ENCODE measurements at places on chromosomes 11 and 22. TPM values are rescaled to one million over a fixed set of nuclear protein-coding genes. Genes with fewer than 3 reads are reported as not detected.

The SCGB2A2 gene
- not detected for total RNA-seq

The MMP26 gene
- total RNA-seq, result not detected

The TOM1 gene
- 46.2 TPM for total RNA-seq

The C11orf16 gene
- not detected for total RNA-seq

The CHRM1 gene
- 0.16 TPM for total RNA-seq

The EHF gene
- total RNA-seq, result not detected

The UBQLNL gene
- total RNA-seq, result 0.66 TPM

The OR9Q2 gene
- not detected for total RNA-seq

The SBF1 gene
- total RNA-seq, result 23.2 TPM

The P2RX6 gene
- 2.0 TPM for total RNA-seq

The INPPL1 gene
- 77.1 TPM for total RNA-seq

The CARD16 gene
- 11.6 TPM for total RNA-seq

The C11orf65 gene
- 0.66 TPM for total RNA-seq

The PLAAT5 gene
- total RNA-seq, result 3.9 TPM

The SPDYC gene
- not detected for total RNA-seq

The CCDC83 gene
- not detected for total RNA-seq

DNA sequence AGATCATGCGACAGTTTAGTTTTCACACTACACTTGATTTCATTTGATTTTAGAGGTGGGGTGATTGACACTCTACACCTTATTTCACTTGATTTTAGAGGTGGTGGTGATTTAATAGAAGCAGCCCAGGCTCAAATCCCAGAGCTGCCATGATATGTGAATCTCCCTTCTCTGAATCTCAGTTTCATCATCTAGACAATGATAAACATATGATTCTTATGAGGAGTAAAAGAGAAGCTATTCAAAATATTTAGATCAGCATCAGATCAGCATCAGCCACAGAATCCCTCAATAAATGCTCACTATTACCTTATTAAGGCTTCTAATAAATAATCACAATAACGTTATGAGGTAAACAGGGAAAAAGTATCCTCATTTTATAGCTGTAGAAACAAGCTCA lies 98.8 kb downstream of the MSANTD4 start:
- no peak for DNase-seq

DNA sequence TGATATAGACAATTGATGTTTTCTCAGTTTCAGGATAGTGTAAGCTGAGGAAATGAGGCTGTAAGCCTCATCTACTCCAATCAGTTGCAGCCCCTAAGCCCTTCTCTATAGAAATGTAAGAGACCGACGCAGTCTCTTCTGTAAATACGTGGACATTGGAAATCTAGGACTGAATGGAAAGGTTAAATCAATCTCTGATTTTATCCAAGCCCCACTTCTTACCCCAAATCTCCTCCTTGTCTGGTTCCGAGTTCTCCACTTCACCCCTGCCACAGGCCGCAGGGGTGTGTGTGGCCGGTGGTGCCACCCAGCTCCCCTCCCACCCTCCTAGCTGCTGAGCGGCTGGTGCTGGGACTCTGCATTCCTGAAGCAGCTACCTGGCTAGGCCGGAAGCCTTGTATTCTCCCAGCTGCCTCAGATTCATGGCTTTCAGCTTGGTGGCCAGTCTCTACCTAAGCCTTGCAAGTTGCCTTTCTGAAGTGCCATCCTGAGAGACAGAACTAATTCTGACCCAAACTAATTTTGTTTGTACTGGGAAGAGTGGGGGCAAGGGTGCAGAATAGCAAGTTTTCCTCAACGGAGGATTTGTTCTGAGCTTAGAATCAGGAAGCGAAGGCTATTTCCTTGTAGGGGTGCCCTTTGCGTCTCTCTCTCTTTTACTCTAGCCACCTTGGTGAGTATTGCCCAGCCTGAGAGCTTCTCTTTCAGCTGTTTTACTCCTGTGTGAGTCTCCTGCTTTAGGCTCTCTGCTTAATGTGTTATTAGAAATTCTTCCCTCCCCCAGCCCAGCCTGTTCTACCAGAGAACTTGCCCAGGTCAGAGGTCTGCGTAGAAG lies 749 bp downstream of the VWA5A start:
- peak; percentile 66 for DNase-seq

- DNase-seq, result no peak
These were observed 83.0 kb downstream of the TMPRSS5 start for GRCh38 chr11:113623114-113623513.

DNA sequence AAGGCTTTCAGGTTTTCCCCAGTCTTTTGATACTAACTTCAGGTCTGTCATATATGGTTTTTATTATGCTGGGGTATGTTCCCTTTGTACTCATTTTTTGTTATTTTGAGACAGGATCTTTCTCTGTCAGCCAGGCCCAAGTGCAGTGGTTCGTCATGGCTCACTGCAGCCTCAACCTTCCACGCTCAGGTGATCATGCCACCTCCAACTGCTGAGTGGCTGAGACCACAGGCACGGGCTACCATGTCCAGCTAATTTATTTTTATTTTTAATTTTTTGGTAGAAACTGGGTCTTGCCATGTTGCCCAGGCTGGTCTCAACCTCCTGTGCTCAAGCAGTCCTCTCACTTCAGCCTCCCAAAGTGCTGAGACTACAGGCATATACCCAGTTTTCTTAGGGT lies 50.6 kb upstream of the PDGFD start:
- DNase-seq, result no peak

GRCh38 chr11:130459521-130459920 lies 11.1 kb downstream of the ADAMTS15 start:
- DNase-seq, result no peak

DNA sequence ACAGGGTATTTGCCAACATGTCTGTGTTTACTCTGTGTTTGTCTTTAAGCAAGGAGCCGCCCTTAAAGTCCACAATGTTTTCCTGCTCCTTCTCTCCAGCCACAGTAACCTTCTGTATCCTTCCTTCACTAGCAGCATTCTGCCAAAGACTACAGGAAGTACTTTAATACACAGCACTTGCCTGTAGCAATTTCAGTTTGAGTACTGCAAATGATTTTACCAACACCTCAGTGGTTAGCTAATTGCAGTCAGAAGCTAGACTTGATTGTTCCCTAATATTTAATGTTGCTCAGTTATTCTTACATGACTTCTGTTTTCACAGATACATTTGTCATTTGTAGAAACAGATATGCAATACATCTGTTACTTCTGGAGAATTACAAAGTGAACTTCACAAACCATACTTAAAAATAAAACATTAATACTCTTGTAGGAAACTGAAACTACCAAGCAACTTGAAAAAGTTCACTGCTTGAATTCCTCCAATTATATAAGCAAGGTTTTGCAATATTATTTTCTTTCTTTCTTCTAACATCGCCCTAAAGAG lies 69.1 kb downstream of the FCHSD2 start:
- DNase-seq, result no peak

DNA sequence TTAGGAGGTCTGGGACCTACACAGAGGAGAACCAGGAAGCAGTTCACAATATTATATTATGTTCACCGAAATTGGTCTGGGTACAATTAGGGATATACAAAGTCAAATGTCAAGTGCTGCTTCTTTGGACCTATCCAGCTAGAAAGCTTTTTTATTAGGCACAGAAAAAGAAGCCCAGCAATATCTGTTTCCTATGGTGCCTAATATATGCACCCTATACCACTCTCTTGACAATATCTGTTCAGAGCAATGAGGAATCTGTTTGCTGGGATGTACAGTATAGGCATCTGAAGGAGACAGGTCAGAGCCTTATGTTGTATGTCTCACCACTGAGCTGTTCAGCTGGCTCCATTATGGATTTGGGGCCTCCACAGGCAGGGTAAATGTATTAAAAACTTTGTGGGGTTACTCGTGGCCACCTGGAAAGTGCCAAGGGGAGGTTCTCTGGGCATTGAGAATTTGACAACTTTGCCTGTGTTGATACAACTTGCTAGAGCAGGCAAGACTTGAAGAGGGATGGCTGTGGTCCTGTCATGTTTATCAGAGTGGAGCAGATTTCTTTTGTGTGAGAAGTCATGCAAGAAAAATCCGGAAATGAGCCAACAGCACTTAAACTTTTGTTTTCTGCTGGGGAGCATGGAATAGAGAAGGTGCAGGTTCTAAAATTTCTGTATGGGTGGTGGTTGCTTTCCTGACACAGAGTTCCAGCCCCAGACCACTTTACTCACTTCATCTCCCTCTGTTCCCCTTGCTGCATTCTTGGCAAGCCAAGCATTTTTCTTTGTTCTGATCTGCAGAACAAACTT lies 10.1 kb downstream of the STIM1 start:
- no peak for DNase-seq

- DNase-seq, result no peak
These were observed 3.2 kb upstream of the STK33 start for GRCh38 chr11:8597182-8597581.

DNA sequence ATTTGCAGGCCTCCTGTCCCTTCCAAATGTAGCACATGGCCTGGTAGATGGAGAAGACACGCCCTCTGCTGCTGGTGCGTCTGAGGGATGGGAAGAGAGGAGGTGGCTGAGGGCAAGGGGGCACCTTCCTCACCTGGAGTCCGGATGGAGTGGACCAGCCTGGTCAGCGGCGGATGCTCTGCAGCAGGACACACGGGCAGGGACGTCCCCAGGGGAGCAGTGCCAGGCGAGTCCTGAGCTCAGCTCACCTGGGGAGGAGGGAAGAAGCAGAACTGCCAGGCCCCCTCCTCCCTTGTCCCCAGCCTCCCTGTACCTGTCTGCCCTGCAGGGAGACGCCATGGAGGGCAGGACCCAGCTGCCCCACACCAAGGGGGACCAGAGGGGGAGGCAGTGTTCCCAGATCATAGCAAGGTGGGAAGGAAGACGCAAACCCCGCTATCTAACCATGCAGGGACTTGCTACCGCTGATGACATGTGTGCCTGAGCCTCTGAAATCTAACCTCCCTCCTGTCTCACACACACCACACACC lies 1495.9 kb downstream of the BRD1 start:
- DNase-seq, result no peak

- DNase-seq, result peak; percentile 89
These were observed 10.1 kb downstream of the COA4 start for GRCh38 chr11:73866586-73866996.

GRCh38 chr11:67364783-67365722 lies 8.3 kb downstream of the CLCF1 start:
- no peak for DNase-seq

- DNase-seq, result no peak
These were observed 14.1 kb upstream of the CYB5R2 start for GRCh38 chr11:7687386-7687785.

DNA sequence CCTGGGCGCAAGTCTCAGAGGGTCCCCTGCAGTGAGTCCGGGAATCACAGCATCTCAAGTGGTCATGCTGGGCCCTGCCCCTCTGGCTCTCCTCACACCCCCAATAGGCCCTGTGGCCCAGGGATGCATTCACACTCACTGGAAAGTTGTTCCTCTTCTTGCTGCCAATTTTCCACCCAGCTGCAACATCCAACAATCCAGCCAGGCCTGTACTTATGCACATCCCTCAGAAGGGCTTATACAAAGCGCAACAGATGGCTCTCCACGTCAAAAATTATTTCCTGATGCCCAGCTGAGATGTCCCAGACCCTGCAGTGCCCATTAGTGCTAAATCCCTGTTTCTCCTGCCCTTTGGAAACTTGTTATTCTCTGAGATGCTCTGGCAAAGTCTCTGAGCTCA lies 407.8 kb upstream of the NARS2 start:
- DNase-seq, result no peak

- DNase-seq, result no peak
These were observed 51.6 kb upstream of the NFRKB start for GRCh38 chr11:129946965-129947364.

GRCh38 chr11:30045921-30046577 lies 29.2 kb upstream of the KCNA4 start:
- no peak for DNase-seq

- no peak for DNase-seq
These were observed 1298.0 kb upstream of the CNTN5 start for GRCh38 chr11:97722721-97723120.

- peak; percentile 98 for DNase-seq
These were observed 16.5 kb upstream of the CDC42EP2 start for GRCh38 chr11:65298131-65298535.

- no peak for DNase-seq
These were observed 30.5 kb downstream of the WNT11 start for GRCh38 chr11:76175783-76176182.

- no peak for DNase-seq
These were observed 16.3 kb downstream of the ENTHD1 start for GRCh38 chr22:39877079-39877845.

- DNase-seq, result no peak
These were observed 12.5 kb downstream of the OTUB1 start for GRCh38 chr11:63998558-63999348.

DNA sequence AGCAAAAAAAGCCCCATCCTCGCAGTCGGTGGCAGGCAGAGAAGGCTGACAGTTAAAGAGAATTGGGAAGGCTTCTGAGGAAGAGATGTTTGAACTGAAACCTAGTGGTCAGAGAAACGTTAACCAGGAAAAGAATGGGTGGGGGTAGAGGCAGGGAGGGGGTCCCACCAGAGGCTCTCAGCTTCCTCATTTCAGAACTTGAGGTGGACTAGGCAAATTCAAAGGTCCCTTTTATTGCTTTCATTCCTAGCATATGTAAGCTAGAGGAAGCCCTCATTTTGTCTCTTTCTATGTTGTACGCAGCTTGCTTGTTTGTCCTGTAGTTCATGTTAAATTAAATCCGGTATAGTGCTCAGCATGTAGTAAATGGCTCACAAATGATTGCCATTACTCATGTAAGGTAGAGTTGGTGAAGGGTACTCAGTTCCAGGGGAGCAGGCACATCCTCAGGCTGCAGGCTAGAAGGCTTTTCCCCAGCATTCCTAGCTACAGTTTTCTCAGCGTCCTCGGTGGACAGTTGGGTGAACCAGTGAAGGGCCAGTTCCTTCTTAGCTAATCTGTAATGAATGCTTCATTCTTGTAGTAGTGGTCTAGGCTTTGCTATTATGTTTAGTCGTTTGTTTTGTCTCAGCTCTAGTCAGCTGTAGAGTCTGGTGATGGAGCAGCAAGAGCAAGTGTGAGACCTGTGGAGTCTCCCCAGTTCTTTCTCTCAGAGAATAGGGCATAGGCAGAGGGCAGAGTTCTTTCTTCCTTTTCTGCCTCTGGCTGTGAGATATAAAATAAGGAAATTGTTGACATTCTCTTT lies 58.6 kb downstream of the UVRAG start:
- no peak for DNase-seq

DNA sequence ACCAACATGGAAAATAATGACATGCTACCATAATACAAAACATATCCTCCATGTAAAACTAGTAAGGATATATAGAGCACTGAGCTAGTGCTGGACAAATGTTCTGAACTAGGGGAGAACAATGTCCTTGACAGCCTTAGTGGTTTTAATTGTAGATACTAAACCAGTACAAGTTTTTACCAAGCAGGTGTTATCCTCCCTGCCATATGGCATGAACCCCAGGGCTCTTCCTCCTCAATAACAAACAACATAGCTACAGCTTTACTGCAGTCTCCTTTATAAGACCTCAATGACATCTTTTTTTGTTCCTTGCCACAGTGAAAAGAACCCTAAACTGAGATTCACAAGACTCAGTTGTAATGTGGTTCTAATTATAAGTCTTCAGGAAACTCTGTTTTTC lies 70.2 kb upstream of the GDPD4 start:
- DNase-seq, result no peak

GRCh38 chr11:2579315-2580060 lies 120.3 kb downstream of the KCNQ1OT1 start:
- DNase-seq, result peak; percentile 48

- no peak for DNase-seq
These were observed 36.8 kb downstream of the TBX1 start for GRCh38 chr22:19797086-19798002.

GRCh38 chr11:122758339-122758738 lies 80.0 kb upstream of the CRTAM start:
- peak; percentile 33 for DNase-seq
